ENCODE measurements at places on chromosomes 2 and 18. TPM values are rescaled to one million over a fixed set of nuclear protein-coding genes. Genes with fewer than 3 reads are reported as not detected.

TSPYL6 gene
- total RNA-seq, result not detected

TUBA3E gene
- total RNA-seq, result not detected

ASB18 gene
- total RNA-seq, result not detected

CCDC178 gene
- not detected for total RNA-seq

CYP27C1 gene
- not detected for total RNA-seq

SERPINB4 gene
- total RNA-seq, result not detected

CFAP210 gene
- total RNA-seq, result 0.10 TPM

IL1R1 gene
- 2.6 TPM for total RNA-seq

RNU2-63P gene
- not detected for total RNA-seq

FAM136A gene
- 18.1 TPM for total RNA-seq

HOXD13 gene
- total RNA-seq, result not detected

ALPI gene
- not detected for total RNA-seq

RGPD3 gene
- 1.5 TPM for total RNA-seq

Measured in mononuclear cell (primary cell).